ENCODE measurements at places on chromosomes 4 and X.

DNA sequence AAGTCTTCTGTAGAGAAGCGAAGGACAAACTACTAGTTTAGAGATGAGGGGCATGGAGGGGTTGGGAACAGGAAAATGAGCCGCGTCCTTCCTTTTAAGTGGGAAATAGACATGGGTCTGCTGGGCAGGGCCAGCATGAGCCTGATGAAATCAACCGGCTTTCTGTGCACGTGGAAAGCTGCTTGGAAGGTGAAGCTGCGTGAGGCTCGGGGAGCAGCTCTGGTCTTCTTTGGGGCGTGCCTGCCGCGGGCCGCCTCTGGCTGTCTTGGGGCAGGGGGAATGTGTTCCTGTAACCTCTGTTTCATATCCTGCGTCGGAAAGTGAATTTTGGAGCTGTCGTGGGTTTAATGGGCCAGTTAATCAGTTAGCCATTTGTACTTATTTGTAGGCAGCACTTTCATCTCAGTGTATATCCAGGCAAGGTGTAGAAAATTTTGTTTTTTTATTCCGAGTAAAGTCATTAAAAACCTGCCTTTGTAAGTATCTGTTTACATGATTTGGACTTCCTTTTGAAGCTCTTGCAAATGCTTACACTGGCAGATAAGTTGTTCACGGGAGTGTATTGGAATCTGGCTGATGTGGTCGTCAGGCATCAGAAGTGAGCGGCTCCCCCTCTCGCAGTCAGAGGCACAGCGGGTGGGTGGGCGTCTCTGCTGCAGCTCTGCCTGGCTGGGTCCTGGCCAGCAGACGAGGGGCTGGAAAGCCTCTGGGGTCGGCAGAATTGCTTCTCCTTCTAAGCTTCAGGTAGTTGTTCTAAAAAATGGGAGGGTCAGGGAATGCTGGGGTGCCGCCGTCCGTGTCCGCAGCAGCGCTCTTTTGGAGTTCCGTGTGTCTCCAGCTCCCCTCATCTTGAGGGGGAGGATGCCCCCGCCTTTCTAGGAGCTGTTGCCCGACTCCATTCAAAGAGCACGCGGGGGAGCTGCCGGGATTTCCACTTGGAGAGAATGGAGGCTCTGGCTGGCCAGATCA lies 70.5 kb upstream of the HGFAC start:
- no peak for DNase-seq

- no peak for DNase-seq
Measured at GRCh38 chr4:2832981-2833670, 10.5 kb upstream of the ADD1 start.

GRCh38 chr4:31193521-31193920 lies 473.4 kb downstream of the PCDH7 start:
- DNase-seq: no peak

DNA sequence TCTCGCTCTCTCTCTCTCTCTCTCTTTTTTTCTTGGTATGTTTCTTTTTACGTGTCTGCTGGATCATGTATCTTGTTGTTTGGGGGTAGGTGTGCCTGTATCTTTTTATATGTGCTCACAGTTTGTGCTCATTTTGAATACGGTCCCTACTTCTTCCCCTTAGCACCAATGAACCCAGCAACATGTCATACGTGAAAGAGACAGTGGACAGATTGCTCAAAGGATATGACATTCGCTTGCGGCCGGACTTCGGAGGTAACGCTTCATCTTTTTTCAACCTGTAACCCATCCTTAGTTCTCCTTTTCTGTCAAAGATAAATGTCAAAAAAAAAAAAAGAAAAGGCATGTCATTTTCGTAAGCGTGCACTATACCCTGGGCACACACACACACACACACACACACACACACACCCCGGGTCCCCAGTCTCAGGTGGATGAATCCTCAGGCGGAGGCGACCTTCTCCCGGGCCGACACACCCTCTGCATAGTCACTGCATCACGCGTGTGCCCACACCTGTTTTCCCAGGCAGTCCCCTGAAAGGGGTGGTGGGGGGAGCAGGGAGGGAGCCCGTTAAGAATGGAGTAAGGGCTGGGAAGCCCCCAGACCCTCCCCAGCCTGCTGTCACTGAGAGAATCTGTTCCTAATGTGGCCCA lies 511 bp downstream of the GABRB1 start:
- DNase-seq: no peak

GRCh38 chr4:73998040-73999011 lies at the start of gene CXCL5:
TSS of gene CXCL5 (minus strand) at chr4:73998677. CDS start at chr4:73998581, 96 bp downstream.
- peak; percentile 57 for DNase-seq

DNA sequence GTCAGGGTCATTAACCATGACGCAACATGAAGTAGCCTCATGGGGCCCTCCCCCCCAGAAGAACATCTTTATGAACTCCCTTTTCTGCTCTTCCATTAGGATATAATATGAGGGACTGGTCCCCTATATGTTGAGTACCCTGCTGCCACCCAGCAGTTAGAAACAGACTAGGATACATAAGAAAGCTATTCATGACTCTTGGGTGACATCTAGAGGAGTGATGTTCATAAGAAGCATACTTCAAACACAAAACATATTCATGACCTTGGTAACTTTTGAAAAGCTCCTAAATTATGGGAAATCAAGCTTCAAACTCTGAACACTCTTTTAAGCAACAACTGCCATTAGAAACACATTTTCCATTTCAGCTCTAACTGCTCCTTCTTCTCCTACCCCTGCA lies 155.2 kb upstream of the SPIN4 start:
- DNase-seq: no peak

DNA sequence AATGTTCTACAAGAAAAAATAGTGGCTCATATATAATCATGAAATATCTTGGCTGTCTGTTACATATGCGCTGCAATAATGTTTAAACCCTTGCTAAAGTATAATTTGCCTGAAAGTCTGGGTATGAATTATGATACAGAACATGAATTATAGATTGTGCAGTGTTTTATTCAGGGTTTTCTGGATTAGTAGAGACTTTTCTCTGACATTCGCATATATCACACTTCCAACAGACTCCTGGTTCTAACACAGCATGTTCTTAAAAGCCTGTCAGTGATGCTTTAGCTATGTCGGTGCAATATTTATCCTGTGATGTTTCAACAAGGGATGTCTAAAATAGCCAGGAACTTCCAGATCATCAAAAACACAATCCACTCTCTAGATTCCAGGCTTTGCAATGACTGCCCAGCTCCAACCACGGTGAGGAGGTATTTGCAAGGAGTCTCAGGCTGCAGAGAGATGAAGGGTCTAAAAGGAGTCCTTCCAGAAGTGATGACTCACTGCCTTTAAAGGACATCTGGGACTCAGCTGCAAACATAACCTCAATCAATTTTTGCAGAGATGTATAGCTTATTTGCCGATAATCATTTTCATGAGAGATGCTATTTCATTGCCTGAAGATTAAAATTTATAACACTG lies 69.4 kb downstream of the RWDD4 start:
- DNase-seq: no peak

- no peak for DNase-seq
Measured at GRCh38 chr4:113997206-113997605, 17.8 kb upstream of the ARSJ start.

- DNase-seq: no peak
Measured at GRCh38 chr4:5364406-5364805, 313.1 kb downstream of the STK32B start.

- DNase-seq: no peak
Measured at GRCh38 chrX:10859353-10859752, 239.0 kb upstream of the MID1 start.

GRCh38 chr4:76197031-76197743 lies 16.4 kb downstream of the SCARB2 start:
- peak; percentile 66 for DNase-seq

- peak; percentile 5 for DNase-seq
Measured at GRCh38 chrX:38868941-38869401, 67.7 kb downstream of the MID1IP1 start.

GRCh38 chrX:1466232-1466661 lies 13.5 kb upstream of the ASMTL start:
- no peak for DNase-seq

- no peak for DNase-seq
Measured at GRCh38 chr4:148265627-148266026, 176.6 kb downstream of the NR3C2 start.

DNA sequence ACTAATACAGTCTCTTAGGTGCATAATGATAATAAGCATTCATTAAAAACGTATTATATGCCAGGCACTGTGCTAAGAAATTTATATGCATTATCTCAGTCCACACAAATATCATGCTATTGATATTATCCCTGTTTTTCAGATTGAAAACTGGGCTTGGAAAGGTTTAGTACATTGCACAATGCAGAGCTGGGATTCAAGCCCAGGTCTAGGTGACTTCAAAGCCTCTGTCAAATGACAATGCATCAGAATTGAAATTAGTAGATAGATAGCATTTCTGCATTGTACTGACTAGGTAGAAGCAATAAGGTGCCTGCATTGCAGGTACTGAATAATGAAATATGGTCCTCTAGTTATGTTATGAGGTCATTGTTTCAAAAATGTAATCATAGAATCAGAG lies 18.2 kb upstream of the SCOC start:
- DNase-seq: no peak

DNA sequence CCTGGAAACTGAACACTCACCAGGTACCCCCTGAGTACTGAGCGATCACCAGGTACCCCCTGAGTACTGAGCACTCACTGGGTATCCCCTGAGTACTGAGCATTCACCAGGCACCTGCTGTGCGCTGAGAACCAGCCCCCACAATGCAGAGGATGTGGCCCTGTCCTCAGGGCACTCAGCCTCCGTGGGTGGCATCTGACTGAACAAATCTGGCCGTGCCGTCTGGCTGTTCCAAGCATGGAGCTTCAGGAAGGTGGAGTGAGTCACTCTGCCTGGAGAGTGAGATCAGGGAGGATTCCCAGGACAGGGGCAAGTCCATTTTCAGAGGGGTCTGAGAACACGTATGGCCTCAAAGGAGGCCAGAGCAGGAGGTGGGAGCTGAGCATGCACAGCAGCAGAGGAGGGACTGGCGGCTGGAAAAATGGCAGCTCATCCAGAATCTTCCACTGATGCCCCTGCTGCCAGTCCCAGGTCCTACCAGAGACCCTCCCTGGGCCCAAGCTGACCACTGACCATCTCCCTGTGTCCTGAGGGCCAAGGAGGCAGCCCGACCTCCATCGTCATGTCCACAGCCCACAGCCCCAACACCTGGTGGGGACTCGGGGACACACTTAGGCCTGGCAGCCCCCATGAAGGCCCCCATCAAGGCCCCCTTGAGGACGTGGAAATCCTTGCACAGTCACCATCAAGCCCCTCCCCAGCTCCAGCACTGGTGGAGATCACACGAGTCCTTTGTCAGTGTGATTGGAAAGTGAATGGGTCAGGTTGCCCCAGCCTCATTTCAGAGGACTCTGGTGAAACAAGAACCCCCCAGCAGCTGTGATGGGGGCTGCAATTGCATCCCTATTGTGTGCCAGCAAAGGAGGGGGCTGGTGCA lies 94.1 kb downstream of the HMX1 start:
- DNase-seq: no peak

DNA sequence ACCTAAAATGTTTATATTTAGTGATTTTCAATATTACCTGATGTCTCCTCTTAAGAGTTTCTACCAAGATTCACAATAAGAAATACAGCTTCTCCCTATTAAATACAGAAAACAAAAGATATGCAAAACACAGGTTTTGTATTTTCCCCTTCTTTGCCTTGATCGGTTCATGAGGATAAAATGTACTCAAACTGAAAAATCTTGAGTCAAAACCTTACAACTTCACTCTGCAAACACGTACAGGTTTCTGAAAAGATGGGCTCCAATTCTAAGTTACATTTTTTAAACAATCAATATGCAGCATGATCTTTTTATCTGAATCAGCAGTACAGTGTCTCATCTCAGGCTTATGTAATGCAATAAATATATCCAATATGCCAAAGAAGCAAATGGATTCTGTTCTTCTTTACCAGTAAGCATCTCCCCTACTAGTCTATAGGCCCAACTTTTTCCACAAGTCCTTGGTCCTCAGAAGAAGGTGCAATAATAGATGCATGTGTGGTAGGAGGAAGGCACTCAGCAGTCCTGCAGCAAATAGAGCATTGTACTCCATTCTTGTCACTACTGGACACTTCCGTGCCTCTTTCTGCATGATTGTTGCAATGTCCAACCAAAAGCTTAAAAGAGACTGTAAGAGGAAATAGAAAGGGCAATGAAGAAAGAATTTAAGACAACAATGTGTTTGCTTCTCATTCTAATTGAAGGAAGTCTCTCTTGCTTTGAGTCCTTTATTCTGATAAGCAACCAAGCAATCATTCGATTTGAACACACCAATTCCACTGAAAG lies 3.2 kb downstream of the MAPK10 start:
- DNase-seq: no peak

DNA sequence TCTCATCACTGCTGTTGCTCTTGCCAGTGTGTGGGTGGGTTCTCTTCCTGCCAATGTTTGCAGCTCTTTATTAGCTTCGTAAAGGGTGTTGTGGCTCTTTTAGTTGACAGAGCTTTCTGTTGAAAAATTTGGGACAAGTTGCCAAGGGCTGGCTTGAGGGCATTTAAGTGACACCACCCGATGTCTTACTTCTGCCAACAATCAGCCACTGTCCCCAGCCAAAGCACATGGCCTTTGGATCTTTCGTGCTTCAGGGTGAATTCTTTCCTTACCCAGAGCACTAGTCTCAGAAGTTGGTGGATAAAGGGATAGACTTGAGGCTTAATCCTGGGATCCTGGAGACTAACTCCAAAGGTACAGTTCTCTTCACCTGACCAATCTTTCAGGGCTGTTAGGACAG lies 113.6 kb downstream of the SOX3 start:
- no peak for DNase-seq

DNA sequence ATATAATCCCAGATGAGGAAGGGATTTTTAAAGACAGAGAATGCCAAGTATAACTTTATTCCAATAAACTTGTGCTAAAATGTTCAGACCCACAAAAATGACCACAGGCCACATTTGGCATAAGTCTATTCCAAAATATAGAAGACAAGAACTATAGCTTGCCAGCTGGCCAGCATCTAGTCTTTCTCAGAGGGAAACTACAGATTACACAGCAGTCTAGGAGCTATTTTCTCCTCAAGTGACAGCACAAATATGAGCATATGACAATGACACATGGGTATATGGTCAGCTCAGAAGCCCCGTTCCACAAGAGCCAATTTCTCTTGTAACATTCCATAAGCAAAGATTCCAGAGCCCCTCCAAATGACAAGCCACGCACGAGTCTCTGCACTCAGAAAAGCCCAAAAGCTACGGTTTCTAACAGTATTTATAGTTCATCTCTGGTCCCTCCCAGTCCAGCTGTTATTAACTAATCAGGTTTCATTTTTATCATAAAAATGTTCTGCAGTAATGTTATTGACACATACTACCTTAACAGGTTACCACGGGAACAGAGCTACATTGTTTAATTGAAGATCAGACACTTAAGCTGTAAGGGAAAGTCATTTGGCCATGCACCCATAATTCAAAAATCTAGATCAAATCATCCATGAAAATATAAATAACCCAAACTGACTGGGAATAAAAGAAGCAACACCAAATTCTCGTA lies 70.3 kb downstream of the RAB28 start:
- no peak for DNase-seq

DNA sequence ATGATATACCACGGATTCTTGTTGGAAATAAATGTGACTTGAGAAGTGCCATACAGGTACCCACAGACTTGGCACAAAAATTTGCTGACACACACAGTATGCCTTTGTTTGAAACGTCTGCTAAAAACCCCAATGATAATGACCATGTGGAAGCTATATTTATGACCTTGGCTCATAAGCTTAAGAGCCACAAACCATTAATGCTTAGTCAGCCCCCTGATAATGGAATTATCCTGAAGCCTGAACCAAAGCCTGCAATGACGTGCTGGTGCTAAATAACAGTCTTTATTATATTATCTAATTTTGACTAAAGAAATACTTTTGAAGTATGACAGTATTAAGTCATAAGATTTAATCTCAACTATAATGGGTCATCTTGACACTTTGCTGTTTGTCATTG lies 18.9 kb downstream of the RAB33B start:
- no peak for DNase-seq

GRCh38 chr4:124703154-124703553 lies 9.4 kb downstream of the ANKRD50 start:
- no peak for DNase-seq

Data from RCC 7860 (cell line).